ENCODE measurements at places on chromosomes 11 and 22. TPM values are rescaled to one million over a fixed set of nuclear protein-coding genes. Genes with fewer than 3 reads are reported as not detected.

The MFNG gene
- total RNA-seq = 5.4 TPM

The PYGM gene
- 1.1 TPM for total RNA-seq

The KRTAP5-10 gene
- total RNA-seq = not detected

The VSIG2 gene
- total RNA-seq = 0.27 TPM

The OR52H1 gene
- 0.82 TPM for total RNA-seq

The EWSR1 gene
- total RNA-seq = 206 TPM

The TRIM49 gene
- total RNA-seq = not detected

The SLC15A3 gene
- total RNA-seq = 3.3 TPM

The OR2AG1 gene
- total RNA-seq = not detected

The DMC1 gene
- total RNA-seq = 5.0 TPM

The GRM5 gene
- 49.5 TPM for total RNA-seq

The MS4A7 gene
- total RNA-seq = 3.5 TPM

The MTNR1B gene
- not detected for total RNA-seq

The OR52N2 gene
- not detected for total RNA-seq

The CNGA4 gene
- 0.36 TPM for total RNA-seq

The THY1 gene
- total RNA-seq = 22.5 TPM

The MYOD1 gene
- not detected for total RNA-seq

The SGSM1 gene
- total RNA-seq = 8.6 TPM

The OR9G1 gene
- total RNA-seq = not detected

DNA sequence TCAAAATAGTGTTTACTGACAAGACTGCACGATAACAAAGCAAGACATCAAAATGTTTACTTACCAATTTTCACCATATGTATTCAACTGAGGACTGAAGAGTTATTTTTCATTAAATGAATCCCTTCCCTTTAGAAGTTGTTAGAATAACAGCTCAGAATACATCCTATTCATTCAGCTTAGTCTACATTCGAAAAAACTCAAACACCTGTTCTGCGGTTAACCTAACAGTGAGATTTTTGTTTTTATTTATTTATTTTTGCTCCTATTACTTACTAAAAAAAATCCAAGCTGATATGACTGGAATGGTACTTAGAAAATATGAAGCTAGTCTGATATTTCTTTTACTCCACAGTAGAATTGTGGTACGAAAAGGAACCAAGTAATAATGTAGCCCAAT lies 10.0 kb downstream of the KCNA4 start:
- DNase-seq = no peak

GRCh38 chr11:113980785-113981184 lies 5.9 kb downstream of the HTR3A start:
- no peak for DNase-seq

GRCh38 chr11:106208760-106209159 lies 131.3 kb downstream of the AASDHPPT start:
- DNase-seq = no peak

- DNase-seq = no peak
These were observed 11.5 kb downstream of the CLMP start for GRCh38 chr11:123183391-123184099.

DNA sequence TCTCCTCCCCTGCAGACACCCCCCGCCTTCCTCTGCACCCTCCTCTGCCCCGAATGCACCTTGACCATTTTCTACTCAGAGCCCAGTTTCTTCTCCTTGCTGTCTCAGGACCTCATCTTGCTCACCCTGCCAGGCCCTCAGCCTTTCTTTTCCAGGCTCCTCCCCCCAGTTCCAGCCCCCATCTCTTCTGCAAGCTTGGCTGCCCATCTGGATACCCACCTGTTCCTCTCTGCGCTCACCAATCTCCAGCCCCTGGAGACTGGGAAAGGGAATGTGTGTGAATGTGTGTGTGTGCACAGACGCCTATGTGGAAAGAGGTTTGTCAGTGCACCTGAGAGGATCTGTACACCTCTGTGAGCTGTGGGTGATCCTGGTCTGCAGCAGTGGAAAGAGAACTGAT lies 36.4 kb downstream of the SLC22A12 start:
- no peak for DNase-seq

- no peak for DNase-seq
These were observed 77.7 kb downstream of the FEZ1 start for GRCh38 chr11:125418396-125418795.

- no peak for DNase-seq
These were observed 41.2 kb upstream of the PAK1 start for GRCh38 chr11:77515063-77515462.

- no peak for DNase-seq
These were observed 169.9 kb downstream of the CTTN start for GRCh38 chr11:70568035-70568813.

- no peak for DNase-seq
These were observed 16.7 kb upstream of the TXNRD2 start for GRCh38 chr22:19958083-19959042.

DNA sequence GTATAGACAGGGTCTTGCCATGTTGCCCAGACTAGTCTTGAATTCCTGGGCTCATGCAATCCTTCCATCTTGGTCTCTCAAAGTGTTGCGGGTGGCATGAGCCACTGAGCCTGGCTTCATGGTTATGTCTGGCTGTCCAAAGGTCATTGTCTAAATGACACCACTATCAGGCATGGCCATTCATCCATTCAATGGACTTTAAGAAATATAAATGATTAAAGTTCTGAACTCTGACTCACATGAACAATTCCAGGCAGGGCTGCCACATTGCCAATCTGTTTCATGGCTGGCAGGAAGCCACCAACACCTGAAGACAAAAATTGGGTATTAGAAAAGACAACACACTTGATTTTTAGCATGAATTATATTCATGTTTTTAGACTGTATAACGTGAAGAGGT lies 4.1 kb downstream of the RTCB start:
- no peak for DNase-seq

DNA sequence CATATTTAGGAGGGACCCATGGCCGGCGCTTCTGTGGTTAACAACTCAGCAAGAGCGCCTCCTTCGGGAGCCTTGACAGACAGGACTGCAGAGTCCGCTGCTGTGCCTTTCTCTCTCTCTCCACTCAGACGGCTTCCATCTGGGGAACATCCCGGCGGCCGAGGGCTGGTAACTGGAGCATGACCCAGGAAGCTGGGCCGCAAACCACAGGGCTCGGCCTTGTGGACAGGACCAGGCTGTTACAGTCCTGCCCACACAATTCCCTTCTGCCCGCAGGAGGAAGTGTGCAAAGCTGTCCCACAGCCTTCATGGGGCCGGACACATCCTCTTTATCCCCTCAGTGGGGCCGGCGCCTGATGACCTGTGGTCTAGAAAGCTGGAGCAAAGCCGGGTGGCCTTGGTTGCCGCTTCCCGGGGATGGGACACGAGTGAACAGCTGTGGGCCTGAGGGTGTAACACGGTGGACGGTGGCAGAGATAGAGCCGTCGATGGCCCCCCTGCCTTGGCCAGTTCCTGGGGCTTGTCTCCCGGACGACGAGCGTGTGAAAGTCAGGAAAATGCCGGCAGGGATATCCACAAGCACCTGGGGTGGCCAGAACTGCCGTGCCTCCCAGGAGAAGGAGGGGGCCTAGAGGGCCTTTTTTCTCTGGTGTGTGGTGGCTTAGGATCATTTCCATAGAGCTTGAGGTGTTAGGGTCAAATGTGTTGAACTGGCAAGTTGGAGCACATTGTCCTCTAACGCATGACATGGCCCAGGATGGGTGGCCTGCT lies 50.1 kb downstream of the FBLN1 start:
- no peak for DNase-seq

DNA sequence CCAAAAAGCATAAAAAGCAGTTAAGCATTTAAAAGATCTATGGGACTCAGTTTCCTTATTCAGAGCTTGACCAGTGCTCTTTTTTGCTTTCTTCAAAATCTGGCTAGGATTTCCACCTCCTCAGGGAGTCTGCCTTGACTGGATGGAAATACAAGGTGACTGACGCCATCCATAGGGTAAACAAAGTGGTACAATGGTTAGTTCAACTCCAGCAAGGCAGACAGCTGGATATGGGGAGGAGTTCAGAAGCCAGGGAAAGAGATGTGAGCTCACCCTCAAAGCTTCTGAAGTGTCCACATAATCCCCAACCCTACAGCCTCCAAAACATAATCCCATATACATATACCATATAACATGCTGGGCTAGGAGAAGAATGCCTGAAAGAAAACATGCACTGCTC lies 52.0 kb downstream of the KIRREL3 start:
- DNase-seq = no peak

DNA sequence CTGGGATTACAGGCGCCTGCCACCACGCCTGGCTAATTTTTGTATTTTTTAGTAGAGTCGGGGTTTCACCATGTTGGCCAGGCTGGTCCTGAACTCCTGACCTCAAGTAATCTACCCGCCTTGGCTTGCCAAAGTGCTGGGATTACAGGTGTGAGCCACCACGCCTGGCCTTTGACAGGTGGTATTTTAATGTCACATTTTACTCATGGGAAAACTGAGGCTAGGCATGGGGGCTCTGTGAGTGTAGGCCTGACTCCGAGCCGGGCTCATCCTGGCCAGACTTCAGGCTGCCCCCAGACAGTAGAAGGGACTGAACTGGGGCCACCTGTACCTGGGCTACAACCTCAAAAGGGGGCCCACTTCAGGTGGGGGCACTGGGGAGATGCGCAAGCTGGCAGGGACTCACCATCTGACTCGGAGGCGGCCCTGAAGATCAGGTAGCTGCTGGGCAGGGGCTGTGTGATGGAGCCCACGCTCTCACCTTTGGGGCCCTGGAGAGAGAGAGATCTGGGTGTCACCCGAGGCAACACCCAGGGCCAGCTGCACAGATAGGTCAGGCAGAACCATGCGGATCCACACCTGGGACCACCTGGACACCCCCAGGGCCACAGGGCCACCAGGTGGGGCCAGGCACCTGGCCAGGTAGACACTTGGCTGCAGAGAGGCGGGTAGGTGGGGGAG lies 45.8 kb downstream of the OSBPL5 start:
- no peak for DNase-seq

DNA sequence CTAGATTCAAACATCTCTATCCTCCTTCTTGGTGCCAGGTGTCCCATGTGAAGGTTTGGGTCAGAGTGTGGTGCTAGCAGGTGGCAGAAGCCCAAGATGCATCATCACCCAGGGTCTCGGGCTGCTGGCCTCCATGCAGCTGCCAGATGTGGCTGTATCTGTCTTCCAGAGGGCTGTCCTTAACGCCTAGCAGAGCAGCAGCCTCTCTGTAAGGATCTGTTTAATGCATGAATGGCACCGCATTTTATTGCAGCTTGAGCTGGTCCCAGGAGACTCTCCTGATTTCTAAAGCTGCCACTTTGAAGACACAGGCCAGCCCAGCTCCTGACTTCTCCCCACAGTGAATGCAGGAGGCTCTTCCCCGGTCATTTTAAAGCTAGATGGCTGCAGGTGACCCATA lies 26.3 kb downstream of the SLC1A2 start:
- no peak for DNase-seq

- no peak for DNase-seq
These were observed 4.0 kb upstream of the CDKN1C start for GRCh38 chr11:2889362-2890273.

DNA sequence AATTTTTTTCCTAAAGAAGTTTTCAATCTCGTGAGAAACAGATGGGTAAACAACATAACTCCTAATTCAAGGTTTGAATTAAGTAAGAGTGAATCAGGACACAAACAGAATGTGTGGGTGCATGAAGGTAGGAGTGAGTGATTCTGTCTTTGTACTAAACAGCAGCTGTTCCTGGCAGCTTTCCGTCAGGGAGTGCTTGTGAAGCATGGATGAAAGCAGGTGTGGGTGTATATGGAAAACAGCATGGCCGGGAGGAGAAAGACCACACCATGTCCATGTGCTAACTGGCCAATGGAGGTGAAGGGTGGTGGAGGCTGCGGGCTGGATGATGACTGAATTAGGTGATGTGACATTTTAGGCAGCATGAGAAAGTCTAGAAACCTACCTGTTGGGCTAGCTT lies 49.6 kb downstream of the BARX2 start:
- DNase-seq = no peak

- DNase-seq = no peak
These were observed 2.8 kb downstream of the PARVB start for GRCh38 chr22:44026630-44027511.

- no peak for DNase-seq
These were observed 864.5 kb downstream of the NTM start for GRCh38 chr11:132234878-132235277.

GRCh38 chr11:133337193-133337592 lies 195.1 kb downstream of the OPCML start:
- no peak for DNase-seq

DNA sequence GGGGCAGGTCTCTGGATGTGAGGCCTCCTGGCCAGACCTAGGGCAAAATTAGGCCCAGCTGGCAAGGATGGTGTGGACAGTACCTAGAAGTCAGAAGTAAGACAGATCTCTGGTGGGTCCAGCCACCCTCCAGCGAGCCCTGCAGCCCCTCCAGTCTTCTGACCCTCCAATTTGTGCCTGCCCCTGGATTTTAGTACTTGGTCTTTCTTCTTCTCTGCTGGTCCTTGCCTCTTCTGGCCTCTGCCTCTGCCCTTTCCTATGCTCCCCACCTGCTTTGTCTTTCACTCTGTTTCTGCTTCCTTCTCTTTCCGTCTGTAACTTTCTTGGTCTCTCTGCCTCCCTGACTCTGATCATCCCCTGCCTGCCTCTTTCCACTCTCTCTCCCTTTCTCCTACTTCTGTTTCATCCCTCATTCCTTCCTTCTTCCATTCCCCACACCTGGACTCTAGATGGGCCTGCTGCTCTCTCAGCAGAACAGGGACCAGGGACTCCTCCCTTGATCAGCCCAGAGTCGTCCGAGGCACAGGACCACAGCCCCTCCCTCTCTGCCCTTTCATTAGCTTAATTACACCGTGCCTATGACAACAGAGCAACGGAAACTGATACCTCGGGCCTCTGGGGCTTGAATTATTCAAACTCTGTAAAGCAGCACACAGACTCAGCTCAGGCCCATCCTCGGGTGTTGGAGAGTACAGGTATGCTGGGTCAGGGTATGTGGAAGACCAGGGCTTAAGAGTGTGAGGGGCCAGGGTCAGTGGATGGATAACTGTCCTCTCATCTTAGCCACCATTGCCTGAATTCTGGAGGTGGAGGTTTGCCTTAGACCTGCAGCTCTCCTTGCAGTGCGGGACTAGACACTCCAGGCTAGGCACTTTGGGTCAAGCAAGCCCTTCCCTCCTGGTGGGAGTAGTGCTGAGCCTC lies at the start of gene CHRNA10:
CHRNA10 (minus strand) TSS at position 51 of the 921 bp plus-strand sequence. CDS start 72 bp downstream, outside the sequence.
- DNase-seq = no peak

GRCh38 chr11:107695446-107695845 lies 16.4 kb downstream of the SLN start:
- DNase-seq = no peak

DNA sequence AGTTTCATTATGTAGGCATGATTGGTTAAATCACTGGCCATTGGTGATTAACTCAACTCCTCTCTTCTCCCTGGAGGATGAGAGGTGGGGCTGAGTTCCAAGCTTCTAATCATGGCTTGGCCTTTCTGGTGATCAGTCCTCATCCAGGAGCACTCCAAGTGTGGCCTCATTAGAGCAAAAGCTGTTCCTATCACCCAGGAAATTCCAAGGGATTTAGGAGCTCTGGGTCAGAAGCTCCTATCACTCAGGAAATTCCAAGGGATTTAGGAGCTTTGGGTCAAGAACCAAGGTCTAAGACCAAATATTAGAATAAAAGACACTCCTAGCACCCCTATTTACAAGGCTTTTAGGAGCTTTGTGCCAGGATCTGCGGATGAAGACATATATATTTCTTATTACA lies 168.0 kb upstream of the BDNF start:
- no peak for DNase-seq

- no peak for DNase-seq
These were observed 32.1 kb downstream of the UQCR10 start for GRCh38 chr22:29799217-29799680.
